ENCODE measurements at places on chromosomes 1 and 21. TPM values are rescaled to one million over a fixed set of nuclear protein-coding genes. Genes with fewer than 3 reads are reported as not detected.
A peak's percentile ranks its signal among the peaks of the same experiment; 100 is the strongest.

DNA sequence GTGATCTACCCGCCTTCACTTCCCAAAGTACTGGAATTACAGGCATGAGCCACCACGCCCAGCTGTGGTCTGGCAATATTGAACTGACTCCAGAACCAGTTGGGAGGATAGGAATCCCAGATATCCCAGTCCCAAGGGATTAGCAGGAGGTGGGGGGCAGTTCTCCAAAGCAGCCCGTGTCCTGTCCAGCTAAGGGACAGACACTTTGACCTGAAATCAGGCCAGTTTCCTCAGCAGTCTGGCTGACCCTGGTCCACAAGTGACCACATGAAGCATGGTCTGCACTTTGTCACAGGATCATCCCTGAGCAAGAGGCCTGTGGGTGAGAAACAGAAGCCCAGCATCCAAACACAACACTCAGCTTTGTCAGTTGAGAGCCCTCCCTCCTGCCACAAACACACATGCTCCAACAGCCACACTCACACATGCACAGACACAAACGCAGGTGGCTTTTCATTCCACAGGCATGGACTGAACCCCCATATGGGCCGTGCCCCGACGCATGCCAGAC lies 2.7 kb upstream of the FDPS start:
- no peak overlapping the region for H3K27ac ChIP-seq
- H3K36me3 ChIP-seq: no peaks in the 10 kb centered on the region
- peaks cover 26% of the 10 kb centered on the region for H3K4me1 ChIP-seq

GRCh38 chr21:42381347-42381984 lies 14.4 kb downstream of the TMPRSS3 start:
- H3K36me3 ChIP-seq: no peaks in the 10 kb centered on the region
- no peaks in the 10 kb centered on the region for H3K27me3 ChIP-seq
- no peaks in the 10 kb centered on the region for H3K4me1 ChIP-seq
- no peak for DNase-seq
- H3K27ac ChIP-seq: no peak overlapping the region

GRCh38 chr1:155379631-155380090 lies 59.0 kb downstream of the RUSC1 start:
- H3K27ac ChIP-seq: no peak overlapping the region
- no peaks in the 10 kb centered on the region for H3K4me1 ChIP-seq
- H3K36me3 ChIP-seq: peaks cover 39% of the 10 kb centered on the region
- H3K27me3 ChIP-seq: no peaks in the 10 kb centered on the region
- no peak overlapping the region for H3K4me3 ChIP-seq
- no peak for DNase-seq

SEMA4A gene
- total RNA-seq: 18.7 TPM

CFAP141 gene
- not detected for total RNA-seq

BTG2 gene
- 191 TPM for total RNA-seq

HSF2BP gene
- 2.7 TPM for total RNA-seq

GRCh38 chr1:3132660-3133059 lies 63.7 kb downstream of the PRDM16 start:
- H3K27me3 ChIP-seq: no peaks in the 10 kb centered on the region
- peaks cover 7% of the 10 kb centered on the region for H3K4me1 ChIP-seq
- no peak for DNase-seq
- H3K36me3 ChIP-seq: no peaks in the 10 kb centered on the region
- no peak overlapping the region for H3K27ac ChIP-seq
- no peak overlapping the region for H3K4me3 ChIP-seq

GRCh38 chr1:5651964-5652821 lies 340.0 kb downstream of the NPHP4 start:
- H3K4me3 ChIP-seq: no peak overlapping the region
- peak; percentile 91 for DNase-seq
- no peaks in the 10 kb centered on the region for H3K36me3 ChIP-seq
- H3K27ac ChIP-seq: no peak overlapping the region
- H3K4me1 ChIP-seq: peaks cover 6% of the 10 kb centered on the region

GRCh38 chr1:181352695-181353094 lies 130.6 kb upstream of the CACNA1E start:
- no peaks in the 10 kb centered on the region for H3K36me3 ChIP-seq
- peak; percentile 84 for DNase-seq
- H3K27me3 ChIP-seq: no peaks in the 10 kb centered on the region
- no peak overlapping the region for H3K27ac ChIP-seq

CYP4X1 gene
- 17.9 TPM for total RNA-seq

IFNLR1 gene
- total RNA-seq: 1.7 TPM

INAVA gene
- 42.2 TPM for total RNA-seq

DNA sequence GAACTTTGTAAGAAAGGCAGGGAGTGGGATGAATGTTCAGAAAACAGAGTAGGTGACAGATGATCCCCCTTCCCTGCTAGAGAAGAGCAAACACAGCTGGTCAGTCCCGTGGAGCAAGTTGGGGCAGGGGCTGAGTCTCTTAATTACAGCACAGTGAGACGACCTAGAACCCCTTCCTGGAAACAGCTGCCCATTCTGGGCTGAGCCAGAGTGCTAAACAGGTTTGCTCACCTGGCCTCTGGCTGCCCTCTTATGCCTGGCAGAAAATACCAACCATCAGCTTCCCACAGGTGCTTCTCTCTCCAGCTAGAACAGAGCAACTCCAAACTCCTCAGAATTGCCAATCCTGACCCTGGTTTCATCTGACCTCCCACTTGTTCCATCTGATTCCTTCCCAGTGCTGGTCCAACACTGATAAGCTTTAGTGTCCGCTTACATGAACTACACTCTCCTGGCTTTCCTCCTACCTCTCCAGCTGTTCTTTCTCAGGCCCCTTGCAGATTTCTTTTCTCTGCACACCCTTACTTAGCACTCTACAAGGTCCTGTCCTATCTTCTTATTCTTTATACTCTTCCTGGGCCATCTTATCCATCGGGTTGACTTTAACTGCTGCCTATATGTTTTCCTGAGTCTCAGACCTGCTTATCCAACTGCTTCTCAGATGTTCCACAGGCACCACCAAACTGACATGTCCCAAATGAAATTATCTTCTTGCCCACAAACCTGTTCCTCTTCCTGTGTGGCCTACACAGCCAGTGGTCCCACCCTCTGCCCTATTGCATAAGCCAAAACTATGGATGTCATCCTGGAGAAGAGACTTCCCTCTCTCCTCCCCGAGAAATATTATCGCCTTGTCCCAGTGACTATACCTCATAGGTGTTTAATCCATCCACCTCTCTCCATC lies 22.6 kb upstream of the COL9A2 start:
- H3K27ac ChIP-seq: no peak overlapping the region
- no peak overlapping the region for H3K4me3 ChIP-seq
- no peaks in the 10 kb centered on the region for H3K36me3 ChIP-seq
- no peaks in the 10 kb centered on the region for H3K27me3 ChIP-seq
- H3K4me1 ChIP-seq: peaks cover 8% of the 10 kb centered on the region

KCNA3 gene
- total RNA-seq: 8.1 TPM

PKP1 gene
- 409 TPM for total RNA-seq

GRCh38 chr1:247332623-247333361 lies 1.1 kb upstream of the ZNF496 start:
- no peaks in the 10 kb centered on the region for H3K27me3 ChIP-seq
- no peak for DNase-seq
- H3K4me3 ChIP-seq: peak overlapping the region; percentile 91
- peaks cover 76% of the 10 kb centered on the region for H3K4me1 ChIP-seq
- peak overlapping the region; percentile 95 for H3K27ac ChIP-seq

NR1I3 gene
- total RNA-seq: not detected

GRCh38 chr1:28175955-28176485 lies 470 bp downstream of the PTAFR start:
- H3K4me1 ChIP-seq: no peaks in the 10 kb centered on the region
- H3K27ac ChIP-seq: no peak overlapping the region
- DNase-seq: no peak
- H3K27me3 ChIP-seq: no peaks in the 10 kb centered on the region
- H3K4me3 ChIP-seq: no peak overlapping the region

DNA sequence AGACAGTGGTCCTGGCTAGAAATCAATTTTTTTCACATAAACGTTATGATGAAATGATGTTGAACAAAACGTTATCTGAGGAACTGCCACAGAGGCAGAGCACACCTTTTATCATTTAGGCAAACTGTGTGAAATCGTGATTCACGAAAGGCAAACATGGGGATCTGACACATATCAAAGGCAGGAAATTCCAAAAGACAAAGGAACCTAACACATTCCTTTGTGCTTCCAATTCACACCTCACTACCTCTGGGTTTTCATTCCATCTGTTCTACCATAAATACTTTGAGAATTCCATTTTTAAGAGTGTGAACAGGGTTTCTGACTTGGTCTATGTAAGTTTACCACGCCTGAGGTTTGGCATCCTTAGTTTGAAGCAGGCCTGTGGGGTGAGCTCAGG lies 119.5 kb upstream of the KRTAP19-8 start:
- no peaks in the 10 kb centered on the region for H3K4me1 ChIP-seq
- H3K4me3 ChIP-seq: no peak overlapping the region
- H3K27ac ChIP-seq: no peak overlapping the region
- H3K27me3 ChIP-seq: no peaks in the 10 kb centered on the region
- DNase-seq: no peak
- no peaks in the 10 kb centered on the region for H3K36me3 ChIP-seq

HSD3B2 gene
- 10.1 TPM for total RNA-seq

GRCh38 chr1:167051907-167052306 lies 38.3 kb downstream of the GPA33 start:
- no peak overlapping the region for H3K4me3 ChIP-seq
- no peak for DNase-seq
- no peak overlapping the region for H3K27ac ChIP-seq
- H3K27me3 ChIP-seq: no peaks in the 10 kb centered on the region
- H3K36me3 ChIP-seq: no peaks in the 10 kb centered on the region

DNA sequence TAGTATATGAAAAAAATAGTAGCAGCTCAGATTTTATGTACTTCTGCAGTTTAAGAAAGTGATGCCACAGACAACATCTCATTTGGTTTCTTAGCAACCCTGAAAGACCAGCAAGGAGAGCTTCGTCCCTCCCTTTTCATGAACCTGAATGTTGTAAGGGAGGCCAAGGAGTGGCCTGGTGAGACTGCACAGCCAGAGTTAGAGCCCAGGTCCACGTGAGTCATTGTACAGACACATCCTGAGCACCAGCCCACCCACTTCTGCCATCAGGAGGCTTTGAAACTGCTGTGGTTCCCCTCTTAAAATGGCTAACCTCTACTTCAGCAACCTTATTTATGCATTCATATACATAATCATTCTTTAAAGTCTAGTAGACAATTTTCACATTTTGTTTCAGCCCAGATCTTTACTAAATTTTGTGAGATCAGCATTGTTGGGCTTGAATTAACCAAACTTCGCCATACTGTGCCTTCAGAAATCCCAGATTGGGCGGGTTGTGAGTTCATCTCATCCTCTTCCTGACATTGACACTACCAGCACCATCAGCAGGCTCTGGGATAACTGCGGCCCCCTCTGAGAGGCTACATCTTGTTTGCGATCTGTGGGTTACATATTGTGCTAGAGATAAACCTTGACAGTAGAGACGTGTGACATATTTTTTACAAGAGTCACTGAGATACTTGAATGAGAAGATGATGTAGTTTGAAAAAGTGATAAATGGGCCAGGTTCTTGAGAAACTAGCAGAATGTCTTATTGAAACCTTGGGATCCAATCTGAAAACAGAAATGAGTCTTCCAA lies 106.7 kb downstream of the CAMTA1 start:
- H3K4me3 ChIP-seq: no peak overlapping the region
- no peaks in the 10 kb centered on the region for H3K36me3 ChIP-seq
- DNase-seq: no peak

DNA sequence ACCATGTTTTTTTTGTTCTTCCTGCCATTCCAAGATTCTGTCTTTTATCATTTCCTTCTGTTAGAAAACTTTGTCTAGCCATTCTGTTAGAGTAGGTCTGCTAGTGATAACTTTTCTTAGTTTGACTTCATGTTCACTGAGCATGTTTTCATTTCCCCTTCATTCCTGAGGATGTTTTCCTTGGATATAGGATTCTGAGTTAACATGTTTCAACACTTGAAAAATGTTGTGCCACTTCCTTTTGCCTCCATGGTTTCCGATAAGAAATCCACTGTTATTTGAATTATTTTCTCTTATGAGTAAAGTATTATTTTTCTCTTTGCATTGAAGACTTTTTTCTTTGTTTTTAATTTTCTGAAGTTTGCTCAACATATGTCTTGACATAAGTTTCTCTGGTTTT lies 66.7 kb downstream of the ATP1A1 start:
- no peak for DNase-seq
- H3K4me3 ChIP-seq: no peak overlapping the region

DNA sequence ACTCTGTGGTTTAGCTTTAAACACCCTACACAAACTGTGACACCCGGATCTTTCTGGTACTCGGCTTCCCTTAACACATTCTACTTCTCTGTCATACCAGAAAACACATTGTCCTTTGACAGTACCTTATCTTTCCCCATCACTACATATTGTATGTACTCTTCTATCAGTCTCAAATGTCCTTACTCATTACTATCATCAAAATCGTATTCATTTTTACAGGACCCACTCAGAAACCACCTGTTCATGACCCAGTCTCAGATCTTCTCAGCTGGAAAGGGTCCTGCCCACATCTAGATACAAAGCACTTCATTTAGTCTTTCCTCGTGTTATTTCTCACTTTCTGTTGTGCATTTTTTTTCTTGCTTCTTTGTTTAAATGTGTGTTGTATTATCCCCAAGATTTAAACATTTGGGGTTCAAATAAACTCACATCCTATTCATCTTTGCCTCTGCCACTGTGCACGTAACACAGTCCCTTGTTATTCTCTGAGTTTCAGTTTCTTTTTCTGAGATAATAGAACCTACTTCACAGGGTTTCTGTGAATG lies 27.7 kb downstream of the CD34 start:
- peak overlapping the region; percentile 85 for H3K27ac ChIP-seq
- no peaks in the 10 kb centered on the region for H3K27me3 ChIP-seq
- H3K36me3 ChIP-seq: no peaks in the 10 kb centered on the region
- no peak for DNase-seq
- H3K4me1 ChIP-seq: peaks cover 36% of the 10 kb centered on the region

- no peak overlapping the region for H3K4me3 ChIP-seq
- DNase-seq: no peak
- H3K36me3 ChIP-seq: peaks cover 79% of the 10 kb centered on the region
- H3K27ac ChIP-seq: no peak overlapping the region
Measured at GRCh38 chr1:117952386-117952785, 22.8 kb downstream of the WDR3 start.

FAM151A gene
- not detected for total RNA-seq

GRCh38 chr1:168141871-168142385 lies 5.2 kb upstream of the GPR161 start:
- no peak overlapping the region for H3K4me3 ChIP-seq
- peaks cover 10% of the 10 kb centered on the region for H3K4me1 ChIP-seq

GRCh38 chr1:51671527-51672325 lies 54.8 kb downstream of the OSBPL9 start:
- no peaks in the 10 kb centered on the region for H3K27me3 ChIP-seq
- DNase-seq: no peak
- no peak overlapping the region for H3K4me3 ChIP-seq
- H3K36me3 ChIP-seq: no peaks in the 10 kb centered on the region
- no peak overlapping the region for H3K27ac ChIP-seq

- no peak overlapping the region for H3K27ac ChIP-seq
- no peak for DNase-seq
- peaks cover 16% of the 10 kb centered on the region for H3K4me1 ChIP-seq
- H3K27me3 ChIP-seq: no peaks in the 10 kb centered on the region
- H3K4me3 ChIP-seq: no peak overlapping the region
Measured at GRCh38 chr1:205714190-205714905, 34.0 kb upstream of the SLC45A3 start.

- no peaks in the 10 kb centered on the region for H3K27me3 ChIP-seq
- H3K36me3 ChIP-seq: no peaks in the 10 kb centered on the region
- no peak overlapping the region for H3K27ac ChIP-seq
Measured at GRCh38 chr1:12368646-12369045, 138.8 kb downstream of the VPS13D start.

FMO4 gene
- total RNA-seq: 0.98 TPM

- H3K27me3 ChIP-seq: no peaks in the 10 kb centered on the region
- DNase-seq: no peak
- no peaks in the 10 kb centered on the region for H3K36me3 ChIP-seq
Measured at GRCh38 chr1:184840596-184840995, 85.9 kb upstream of the EDEM3 start.

NMNAT2 gene
- 1.7 TPM for total RNA-seq

OR2W3 gene
- total RNA-seq: 3.9 TPM
